Left ventricle myocardium inferior (tissue), 1 donor: ENCODE measurements at places on chromosomes 7 and 10. TPM values are rescaled to one million over a fixed set of nuclear protein-coding genes. Genes with fewer than 3 reads are reported as not detected.

PIP gene
- not detected for total RNA-seq

GRCh38 chr10:73969224-73969841 lies 28.6 kb upstream of the VCL start:
- no peak for DNase-seq

DNA sequence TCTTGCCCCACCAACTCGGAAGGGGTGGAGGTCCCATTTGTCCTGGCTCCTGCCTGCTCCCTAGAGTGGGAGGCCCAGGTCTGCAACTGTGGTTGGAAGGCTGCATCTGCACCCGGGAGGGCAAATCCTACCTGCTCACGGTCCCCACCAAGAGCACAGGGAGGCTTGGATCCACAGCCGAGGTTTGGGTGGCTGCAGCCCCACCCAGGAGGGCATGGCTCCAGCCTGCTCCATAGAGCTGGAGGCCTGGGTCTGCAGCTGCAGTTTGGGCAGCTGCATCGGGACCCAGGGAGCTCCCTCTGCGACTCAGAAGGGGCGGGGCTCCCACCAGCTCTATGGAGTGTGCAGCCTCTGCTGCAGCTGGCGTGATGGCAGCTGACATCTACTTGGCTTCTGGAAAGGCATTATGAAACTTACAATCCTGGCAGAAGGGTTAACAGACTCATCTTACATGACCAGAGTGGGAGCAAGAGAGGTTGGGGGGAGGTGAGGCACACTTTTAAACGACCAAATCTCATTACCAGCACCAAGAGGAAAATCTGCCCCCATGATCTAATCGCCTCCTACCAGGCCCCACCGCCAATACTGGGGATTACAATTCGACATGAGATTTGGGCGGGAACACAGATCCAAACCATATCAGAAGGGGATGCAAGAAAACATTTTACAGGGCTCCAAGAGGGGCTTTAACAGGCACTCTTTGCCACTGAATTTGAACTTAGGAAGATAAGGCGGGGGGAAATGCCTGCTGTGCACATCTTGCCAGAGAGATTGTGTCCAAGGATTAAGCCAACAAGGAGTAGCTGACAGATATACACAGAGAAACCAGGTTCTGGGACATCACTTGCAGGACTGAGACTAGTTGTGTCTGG lies 8.2 kb upstream of the BLVRA start:
- DNase-seq, result no peak

GRCh38 chr10:45425621-45426563 lies 51.9 kb downstream of the ALOX5 start:
- DNase-seq, result no peak

DNA sequence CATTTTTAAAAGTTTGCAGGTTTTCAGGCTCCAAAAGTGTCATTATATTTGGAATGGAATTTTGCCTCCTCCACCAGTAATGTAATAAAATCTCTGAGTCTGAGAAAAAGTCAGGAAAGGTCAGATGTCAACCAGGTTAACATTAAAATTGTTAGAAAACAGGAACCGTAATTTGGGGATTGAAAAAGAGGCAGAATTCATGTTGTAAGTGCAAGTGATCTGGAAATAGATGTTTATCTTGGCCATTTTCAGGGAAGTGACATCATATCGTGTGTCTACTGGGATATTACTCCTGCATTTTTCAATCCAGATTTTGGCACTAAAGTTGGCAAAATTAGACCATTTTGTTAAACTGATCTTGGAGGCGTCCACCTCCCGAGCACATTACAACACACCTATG lies 428.5 kb upstream of the MGMT start:
- DNase-seq, result no peak
